ENCODE measurements at places on chromosomes 2 and 18.

DNA sequence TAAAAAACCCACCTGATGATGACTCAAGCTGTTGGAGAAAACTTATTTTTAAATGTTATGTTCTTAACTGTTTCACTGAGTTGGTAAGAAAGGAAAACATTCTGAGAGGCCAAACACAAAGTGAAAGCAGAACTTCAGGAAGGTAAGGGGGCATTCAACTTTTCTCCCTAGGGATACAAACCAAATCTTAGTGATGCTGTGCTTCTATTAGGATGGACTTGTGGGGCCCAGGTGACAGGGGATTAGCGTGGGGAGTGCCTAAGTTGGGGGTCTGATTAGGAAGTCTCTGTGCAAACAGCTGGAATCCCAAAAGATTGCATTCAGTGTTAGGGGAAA, 18.5 kb downstream of the PDCL3 start:
- DNase-seq: no peak

DNA sequence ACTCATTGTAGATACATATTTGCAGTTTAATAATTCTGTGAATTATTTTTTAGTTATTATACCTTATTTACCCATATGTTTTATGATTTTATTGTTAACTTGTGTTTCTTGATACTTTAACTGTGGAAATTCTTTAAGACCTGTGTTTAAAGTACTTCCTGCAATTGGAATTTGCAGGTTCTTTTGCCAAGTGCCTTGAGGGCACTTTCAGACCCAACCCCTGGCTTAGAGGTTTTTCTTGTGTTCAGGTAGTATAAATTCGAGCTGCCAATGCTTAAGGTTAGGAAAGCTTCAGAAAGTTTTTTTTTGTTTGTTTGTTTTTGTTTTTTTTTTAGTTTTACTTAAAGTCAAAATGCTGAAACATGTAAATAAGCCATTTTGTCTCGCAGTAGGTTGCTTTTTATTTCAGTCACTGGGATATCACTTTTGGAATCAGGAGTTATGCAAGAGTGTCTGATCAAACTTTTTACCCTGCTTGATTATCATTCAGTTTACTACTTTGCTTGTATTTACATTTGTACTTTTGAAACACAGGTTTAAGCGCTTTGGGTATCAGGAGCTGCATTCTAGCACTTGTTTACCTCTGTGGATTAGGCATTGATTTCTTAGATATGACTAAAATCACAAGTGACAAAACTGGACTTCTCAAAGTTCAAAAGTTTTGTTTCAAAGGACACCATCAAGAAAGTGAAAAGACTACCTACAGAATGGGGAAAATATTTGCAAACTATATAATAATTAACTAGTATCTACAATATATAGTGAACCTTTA, 31.8 kb downstream of the TDRD15 start:
- no peak for DNase-seq

- no peak for DNase-seq
Measured at GRCh38 chr2:240998706-240998994, 232 bp downstream of the SNED1 start.

GRCh38 chr2:225614915-225615314, 215.4 kb downstream of the NYAP2 start:
- no peak for DNase-seq

DNA sequence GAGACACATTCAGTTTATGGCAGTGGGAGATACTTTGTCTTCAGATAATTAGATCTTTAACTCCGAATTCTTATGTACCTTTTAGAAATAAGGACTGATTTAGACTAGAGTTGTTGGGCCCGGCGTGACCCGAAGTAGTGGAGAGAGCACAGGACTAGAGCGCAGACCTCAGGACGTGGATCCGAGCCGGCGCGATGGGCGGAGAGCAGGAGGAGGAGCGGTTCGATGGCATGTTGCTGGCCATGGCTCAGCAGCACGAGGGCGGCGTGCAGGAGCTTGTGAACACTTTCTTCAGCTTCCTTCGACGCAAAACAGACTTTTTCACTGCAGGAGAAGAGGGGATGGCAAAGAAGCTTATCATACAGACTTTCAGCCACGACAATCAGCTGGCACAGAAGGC, 54.5 kb downstream of the FMNL2 start:
- no peak for DNase-seq

GRCh38 chr2:232290668-232291067, 87.9 kb upstream of the ALPP start:
- no peak for DNase-seq

- no peak for DNase-seq
Measured at GRCh38 chr2:45912109-45912508, 260.6 kb downstream of the PRKCE start.

DNA sequence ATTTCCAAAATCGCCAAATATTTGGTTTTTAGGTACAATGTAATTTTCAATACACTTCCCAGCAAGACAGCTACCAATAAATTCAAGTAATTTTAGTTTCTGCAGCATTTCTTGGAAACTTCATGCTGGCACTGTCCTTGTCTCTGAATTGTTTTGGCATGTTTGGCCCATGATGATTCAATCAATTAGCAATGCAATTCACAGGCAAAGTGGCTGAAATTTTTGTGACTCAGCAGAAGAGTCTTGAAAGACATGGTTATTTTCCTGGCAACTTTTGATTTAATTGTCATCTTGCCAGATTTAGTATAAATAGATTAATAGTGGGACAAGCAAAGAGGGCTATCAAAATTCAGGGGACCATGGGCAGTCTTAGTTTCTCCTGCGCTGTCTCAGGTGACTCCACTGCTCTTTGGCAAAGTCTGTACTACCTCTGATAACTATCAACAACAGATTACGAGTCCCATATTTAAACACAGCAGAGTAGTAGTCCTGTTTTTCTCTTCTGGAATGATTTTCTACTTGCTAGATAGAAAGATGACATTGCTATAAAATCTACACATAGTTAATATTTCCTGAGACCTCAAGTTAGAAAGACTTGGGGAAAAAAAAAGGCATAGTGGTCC, 88.9 kb upstream of the CYP26B1 start:
- DNase-seq: no peak

DNA sequence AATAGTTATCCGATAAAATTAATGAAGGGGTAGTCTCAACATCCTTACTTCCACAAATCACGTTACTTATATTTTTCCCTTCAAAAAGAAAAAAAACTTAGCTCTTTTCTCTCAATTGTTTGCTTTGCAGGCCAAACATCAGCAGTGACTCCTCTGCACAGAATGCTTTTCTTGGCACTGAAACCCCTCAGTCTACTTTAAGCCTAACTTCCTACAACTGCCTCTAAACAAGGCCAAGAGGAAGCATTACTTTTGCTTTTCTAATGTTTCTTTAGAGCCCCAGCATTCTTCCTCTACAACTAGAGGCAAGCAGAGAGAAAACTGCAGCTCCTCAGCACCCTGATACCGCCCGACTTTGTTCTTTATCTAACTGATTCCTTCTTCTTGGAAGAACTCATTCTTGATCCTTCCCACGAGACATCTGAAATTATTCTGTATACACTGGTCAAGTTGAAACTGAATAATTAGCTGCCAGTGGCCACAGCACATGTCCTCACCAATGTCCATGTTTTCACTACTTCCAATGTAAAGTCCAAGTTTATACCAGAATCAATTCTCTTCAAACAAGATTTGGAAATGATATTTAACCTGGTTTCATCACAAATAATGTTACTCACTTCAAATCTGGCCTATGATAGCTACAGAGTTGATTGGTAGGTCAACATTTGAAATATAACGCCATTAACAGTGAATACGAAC, 55.3 kb downstream of the DTNB start:
- DNase-seq: no peak

Measured in T-cell (primary cell).